ENCODE measurements at places on chromosomes 12 and 14.

DNA sequence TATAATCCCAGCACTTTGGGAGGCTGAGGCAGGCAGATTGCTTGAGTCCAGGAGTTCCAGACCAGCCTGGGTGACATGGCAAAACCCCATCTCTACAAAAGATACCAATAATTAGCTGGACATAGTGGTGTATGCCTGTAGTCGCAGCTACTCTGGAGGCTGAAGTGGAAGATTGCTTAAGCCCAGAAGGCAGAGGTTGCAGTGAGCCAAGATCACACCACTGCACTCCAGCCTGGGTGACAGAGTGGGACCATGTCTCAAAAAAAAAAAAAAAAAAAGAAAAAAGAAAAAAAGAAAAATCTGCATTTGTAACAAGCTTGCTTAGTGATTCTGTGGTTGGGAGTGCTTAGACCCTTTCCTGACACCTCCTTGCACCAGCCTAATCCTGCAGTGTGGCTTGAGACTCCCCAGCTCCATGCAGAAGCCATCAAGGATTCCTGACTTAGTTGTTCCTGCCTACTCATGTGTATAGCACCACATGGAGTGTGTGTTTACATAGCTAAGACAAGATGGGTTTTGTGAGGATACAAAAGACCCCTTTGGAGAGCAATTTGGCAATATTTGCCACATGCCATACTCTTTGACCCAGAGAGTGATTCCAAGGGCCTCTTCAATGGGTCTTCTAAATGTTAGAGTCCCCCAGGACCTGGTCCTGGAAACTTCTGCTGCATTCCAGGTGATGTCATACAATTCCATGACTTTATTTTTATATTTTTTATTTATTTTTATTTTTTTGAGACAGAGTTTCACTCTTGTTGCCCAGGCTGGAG lies 5.1 kb upstream of the TMED10 start:
- no peak for DNase-seq

GRCh38 chr14:57464008-57464730 lies 29.5 kb downstream of the CCDC198 start:
- no peak for DNase-seq

- DNase-seq = no peak
These were observed 55.8 kb downstream of the GALNT4 start for GRCh38 chr12:89468648-89469326.

DNA sequence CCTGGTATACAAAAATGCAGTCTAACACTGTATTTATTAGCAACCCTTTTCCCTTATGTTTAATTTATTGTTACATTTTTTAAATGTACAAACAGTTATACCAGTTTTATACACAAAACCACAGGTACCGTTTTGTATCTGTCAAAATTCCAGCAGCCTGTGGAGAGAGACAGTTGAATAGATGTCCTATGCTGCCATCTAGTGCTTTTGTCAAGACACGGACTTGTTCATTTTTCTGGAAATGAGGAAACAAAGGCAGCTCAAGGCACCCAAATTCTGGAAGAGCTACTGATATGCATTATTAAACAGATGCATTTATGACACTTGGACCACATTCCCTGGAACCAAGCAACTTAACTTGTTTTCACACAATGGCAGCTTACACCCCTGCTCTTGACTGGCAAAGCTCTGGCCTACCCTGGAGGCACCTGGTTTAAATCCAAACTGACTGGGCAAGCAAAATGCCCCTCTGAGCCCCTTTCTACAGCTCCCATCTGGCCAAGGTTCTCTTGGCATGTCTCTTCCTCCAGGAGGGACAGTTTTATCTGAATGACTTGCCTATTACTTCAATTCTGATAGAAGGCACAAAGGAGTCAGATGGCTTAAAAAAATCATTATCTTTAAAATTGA lies 286.9 kb upstream of the PRKD1 start:
- no peak for DNase-seq

DNA sequence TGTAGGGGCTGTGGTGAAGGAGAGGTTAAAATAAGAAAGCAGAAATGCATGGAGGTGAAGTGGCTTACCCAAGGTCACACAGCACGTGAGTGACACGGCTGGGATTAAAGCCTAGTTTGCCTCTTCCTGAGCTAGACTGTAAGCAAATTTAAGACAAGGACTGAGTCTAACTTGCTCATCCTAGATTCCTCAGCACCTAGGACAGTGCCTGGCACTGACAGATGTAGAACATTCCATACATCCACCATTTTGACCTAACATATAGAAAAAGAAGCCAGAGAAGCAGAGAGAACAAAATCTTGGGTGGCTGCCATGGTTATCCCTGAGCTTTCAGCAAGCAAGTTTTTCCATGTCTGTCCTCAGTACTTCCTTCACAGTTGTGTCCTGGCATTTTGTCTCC lies 110.5 kb downstream of the PAH start:
- DNase-seq = no peak

- peak; percentile 9 for DNase-seq
These were observed 358.9 kb downstream of the PAWR start for GRCh38 chr12:79331870-79332269.

DNA sequence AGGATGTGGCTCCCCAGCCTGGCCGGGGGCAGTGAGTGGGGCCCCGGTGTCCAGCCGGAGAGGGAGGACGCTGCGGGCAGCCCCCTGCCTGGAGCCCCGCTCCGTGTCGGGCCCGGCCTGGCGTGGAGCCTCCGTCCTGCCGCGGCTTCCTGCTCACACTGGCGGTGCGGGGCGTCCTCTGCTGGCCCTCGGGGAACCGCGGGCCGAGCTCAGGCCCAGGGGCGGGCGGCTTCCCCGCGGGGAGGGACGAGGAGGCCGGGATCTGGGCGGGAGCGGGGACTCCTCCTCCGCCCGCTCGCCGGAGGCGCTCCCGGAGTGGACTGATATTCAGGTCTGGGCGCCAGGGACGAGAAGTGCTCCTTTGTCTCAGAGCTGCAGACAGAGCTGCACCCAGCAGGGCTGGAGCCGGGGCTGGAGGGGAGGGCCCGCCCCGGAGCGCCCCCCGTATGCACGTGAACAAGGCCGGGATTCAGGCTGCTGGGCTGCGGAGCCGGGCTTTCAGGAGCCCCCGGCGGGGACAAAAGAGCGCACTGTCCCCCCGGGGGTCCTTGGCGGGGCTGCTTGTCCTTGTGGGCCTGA lies 2.2 kb downstream of the MMP17 start:
- DNase-seq = no peak
